ENCODE measurements at places on chromosomes 12 and 14. TPM values are rescaled to one million over a fixed set of nuclear protein-coding genes. Genes with fewer than 3 reads are reported as not detected.

Gene KRT72
- not detected for polyA plus RNA-seq

Gene VDR
- polyA plus RNA-seq, result 1.1 TPM

Gene CLEC4C
- polyA plus RNA-seq, result 0.12 TPM

Gene TTLL5
- polyA plus RNA-seq, result 11.0 TPM

Gene TSHR
- polyA plus RNA-seq, result not detected

Gene SPIC
- polyA plus RNA-seq, result not detected

Gene LRP1-AS
- not detected for polyA plus RNA-seq

Gene RNU4-1
- polyA plus RNA-seq, result not detected

Gene RND1
- 1.2 TPM for polyA plus RNA-seq

Gene BCL7A
- polyA plus RNA-seq, result 5.0 TPM

Gene RPS6KL1
- polyA plus RNA-seq, result 1.7 TPM

- H3K27ac ChIP-seq, result no peak overlapping the region
- H3K4me1 ChIP-seq, result peaks cover 5% of the 10 kb centered on the region
- no peaks in the 10 kb centered on the region for H3K27me3 ChIP-seq
- H3K4me3 ChIP-seq, result no peak overlapping the region
- peak; percentile 34 for DNase-seq
Measured at GRCh38 chr12:54262403-54262925, 17.5 kb downstream of the CBX5 start.

- no peaks in the 10 kb centered on the region for H3K27me3 ChIP-seq
- H3K4me1 ChIP-seq, result no peaks in the 10 kb centered on the region
- H3K36me3 ChIP-seq, result no peaks in the 10 kb centered on the region
- no peak overlapping the region for H3K27ac ChIP-seq
- peak overlapping the region; percentile 29 for H3K4me3 ChIP-seq
Measured at GRCh38 chr12:128365651-128366231, 98.8 kb downstream of the TMEM132C start.

DNA sequence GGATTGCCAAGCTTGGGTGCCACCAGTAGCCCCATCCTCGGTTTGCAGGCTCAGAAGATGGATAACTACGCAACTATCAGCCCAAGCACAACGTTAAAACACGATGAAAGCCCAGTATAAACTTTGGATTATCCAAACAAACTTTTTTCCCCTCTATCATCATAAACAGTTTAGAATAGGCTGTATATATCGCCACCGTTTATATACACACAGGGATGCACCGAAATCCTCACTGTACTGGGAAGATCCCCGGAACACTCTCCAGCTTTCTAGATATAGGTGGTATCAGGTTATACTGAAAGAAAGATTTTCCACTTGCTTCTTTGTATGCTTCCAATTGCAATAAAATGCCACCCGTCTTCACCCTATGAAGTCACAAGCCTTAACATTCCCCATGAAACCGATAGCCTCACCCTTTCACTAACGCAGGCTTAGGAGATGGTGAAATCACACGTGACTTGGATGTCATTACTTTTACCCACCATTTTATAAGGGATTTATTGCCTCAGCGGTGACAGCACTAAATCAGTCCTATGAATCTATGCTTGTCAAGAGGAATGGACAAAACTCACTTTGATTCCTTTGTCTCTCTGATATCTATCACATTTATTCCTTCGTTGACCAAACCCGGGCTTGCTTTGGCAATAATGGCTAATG is 207.6 kb upstream of the FOXN3 start:
- DNase-seq, result no peak
- H3K4me3 ChIP-seq, result no peak overlapping the region
- no peaks in the 10 kb centered on the region for H3K27me3 ChIP-seq

GRCh38 chr12:122870867-122871664 is 24.9 kb downstream of the VPS37B start:
- no peaks in the 10 kb centered on the region for H3K36me3 ChIP-seq
- no peak overlapping the region for H3K27ac ChIP-seq
- peaks cover 11% of the 10 kb centered on the region for H3K4me1 ChIP-seq

GRCh38 chr12:23222801-23223200 is 597.8 kb downstream of the ETNK1 start:
- H3K36me3 ChIP-seq, result no peaks in the 10 kb centered on the region
- no peak overlapping the region for H3K27ac ChIP-seq
- peaks cover 3% of the 10 kb centered on the region for H3K4me1 ChIP-seq
- H3K27me3 ChIP-seq, result no peaks in the 10 kb centered on the region
- no peak for DNase-seq

DNA sequence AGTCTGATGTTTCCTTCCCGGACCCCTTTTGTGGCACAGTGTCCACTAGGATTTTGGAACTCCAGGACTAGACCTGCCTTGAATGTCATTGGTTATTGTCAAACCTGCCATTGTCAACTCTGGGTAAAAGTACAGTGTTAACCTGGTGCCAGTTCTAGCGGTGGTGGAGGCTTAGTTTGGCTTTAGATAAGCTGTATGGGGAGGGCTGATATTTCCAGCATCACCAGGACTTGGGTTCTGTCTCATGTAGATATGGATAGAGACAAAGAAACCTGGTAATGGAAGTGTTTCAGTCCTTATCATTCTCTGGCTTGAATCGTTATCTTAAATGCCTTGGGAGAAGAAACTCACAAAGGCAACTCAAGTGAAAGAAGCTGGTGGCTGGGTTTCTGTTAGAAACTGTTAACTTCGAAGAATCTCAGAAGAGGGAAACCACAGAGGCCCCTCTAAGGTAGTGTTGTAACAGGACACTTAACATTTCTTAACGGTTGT is 10.6 kb downstream of the CHST11 start:
- H3K27ac ChIP-seq, result no peak overlapping the region
- H3K4me1 ChIP-seq, result no peaks in the 10 kb centered on the region
- no peak overlapping the region for H3K4me3 ChIP-seq
- H3K27me3 ChIP-seq, result no peaks in the 10 kb centered on the region
- no peaks in the 10 kb centered on the region for H3K36me3 ChIP-seq

DNA sequence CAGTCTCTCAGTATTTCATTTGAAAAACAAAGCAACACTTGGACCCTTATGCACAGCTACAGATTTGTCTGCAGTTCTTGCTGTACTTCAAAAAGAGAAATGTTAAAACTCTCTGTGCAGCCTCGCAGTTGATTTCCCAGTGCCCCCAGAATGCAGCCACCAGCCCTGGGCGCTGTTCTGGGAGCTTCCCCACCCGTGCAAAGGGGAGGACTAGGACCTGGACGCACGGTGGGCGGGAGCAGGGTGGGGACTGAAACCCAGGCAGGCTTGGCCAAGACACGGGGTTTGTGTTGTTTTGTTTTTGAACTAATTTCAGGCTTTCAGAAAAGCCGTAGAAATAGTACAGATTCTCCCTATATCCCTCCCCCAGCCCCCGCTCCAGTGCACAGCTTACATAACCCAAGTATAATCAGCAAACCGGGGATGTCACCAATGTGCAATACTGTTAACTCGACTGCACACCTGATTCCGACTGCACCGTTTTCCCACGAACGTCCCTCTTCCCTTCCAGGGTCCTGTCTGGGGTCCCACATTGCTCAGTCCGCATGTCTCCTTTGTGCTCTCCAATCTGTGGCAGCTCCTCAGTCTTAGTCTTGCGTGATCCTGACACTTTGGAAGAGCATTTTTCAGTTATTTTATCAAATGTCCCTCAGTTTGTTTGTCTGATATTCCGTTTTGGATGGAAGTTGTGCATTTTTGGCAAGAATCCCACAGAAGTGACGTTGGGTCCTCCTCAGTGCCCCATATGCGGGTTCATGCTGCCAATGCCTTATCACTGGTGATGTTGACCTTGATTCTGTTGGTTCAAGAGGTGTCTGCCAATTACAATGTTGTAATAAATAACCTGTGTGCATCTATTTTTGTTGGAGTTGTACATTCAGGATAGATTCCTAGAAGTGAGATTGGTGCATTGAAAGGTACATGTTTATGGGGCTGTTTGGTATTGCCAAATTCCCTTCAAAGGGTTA is 95.9 kb downstream of the SETD3 start:
- no peaks in the 10 kb centered on the region for H3K4me1 ChIP-seq
- H3K4me3 ChIP-seq, result no peak overlapping the region
- no peak for DNase-seq
- H3K36me3 ChIP-seq, result no peaks in the 10 kb centered on the region

DNA sequence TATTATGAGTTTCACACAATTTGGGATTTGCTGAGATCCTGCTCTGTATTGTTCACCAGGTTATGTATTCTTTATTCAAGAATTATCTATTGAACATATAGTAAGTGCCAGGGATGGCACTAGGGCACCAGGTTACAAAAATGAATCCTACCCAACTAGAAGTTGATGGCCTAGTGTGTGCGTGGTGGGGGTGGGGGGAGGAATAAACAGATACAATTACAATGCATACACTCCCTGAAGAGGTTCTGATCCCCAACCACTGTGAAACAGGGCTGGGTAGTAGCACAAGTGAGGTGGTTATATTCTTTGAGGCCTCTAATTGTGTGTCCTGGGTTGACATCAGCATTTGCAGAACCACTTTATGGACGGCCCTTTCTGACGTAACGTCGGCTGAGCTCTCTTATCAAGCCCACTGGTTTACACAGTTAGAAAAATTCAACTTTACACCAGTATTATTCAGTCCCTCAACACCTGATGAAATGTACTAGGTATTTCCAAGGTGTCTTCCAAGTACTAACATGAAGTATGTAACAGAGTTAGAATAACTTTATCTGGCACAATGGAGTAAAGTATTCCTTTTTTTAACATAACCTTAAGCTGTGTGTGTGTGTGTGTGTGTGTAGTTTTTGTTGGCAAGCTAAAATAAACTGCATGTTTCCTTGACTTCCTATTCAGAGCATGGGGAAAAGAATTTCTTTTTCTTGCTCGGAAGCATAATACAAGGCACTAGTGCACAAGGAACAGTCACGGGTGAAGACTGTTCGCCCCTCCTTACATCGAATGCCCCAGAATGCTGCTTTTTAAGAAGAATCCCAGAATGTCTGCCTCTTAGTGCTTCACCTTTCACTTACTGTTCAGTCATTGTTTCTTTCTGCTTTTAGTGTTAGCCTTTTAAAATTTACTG is 8.1 kb upstream of the GLRX5 start:
- no peak overlapping the region for H3K4me3 ChIP-seq
- peak overlapping the region; percentile 62 for H3K27ac ChIP-seq
- DNase-seq, result no peak
- H3K36me3 ChIP-seq, result no peaks in the 10 kb centered on the region
- peaks cover 21% of the 10 kb centered on the region for H3K4me1 ChIP-seq

DNA sequence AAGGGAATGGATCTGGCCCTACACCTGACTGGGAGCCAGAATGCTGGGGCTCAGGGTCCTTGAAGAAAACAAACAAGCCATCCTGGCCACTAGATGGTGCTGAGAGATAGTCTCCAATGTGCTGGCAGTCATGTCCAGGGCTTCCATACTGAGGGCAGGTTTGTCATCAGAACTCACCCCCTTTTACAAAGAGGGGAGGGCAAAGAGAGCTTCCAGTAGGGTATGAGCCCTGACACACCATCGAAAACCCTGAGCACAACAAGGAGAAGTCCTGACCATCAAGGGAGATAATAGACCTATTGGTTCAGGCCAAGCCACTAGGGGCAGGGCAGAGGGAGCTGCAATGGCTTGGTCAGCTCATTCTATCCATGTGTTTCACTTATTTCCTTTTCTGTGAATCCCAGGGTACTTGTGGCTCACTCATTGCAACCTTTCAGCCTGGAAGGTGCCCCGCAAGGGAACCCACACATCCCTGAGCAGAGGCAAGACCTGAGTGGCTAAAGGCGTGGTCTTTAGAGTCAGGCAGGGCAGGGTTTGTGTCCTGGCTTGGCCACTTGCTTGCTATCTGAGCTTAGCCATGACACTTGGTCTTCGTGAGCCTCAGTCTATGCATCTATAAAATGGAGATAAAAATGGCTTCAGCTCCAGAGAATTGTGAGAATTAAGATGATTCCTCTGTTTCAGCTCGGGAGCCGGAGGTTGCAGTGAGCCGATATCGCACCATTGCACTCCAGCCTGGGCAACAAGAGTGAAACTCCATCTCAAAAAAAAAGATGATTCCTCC is 6.2 kb upstream of the PLEKHH1 start:
- H3K36me3 ChIP-seq, result no peaks in the 10 kb centered on the region
- no peak for DNase-seq
- no peaks in the 10 kb centered on the region for H3K4me1 ChIP-seq
- H3K4me3 ChIP-seq, result no peak overlapping the region

GRCh38 chr14:104049576-104050240 is 35.8 kb upstream of the ASPG start:
- H3K4me3 ChIP-seq, result no peak overlapping the region
- DNase-seq, result no peak
- H3K27ac ChIP-seq, result no peak overlapping the region
- H3K36me3 ChIP-seq, result no peaks in the 10 kb centered on the region
- no peaks in the 10 kb centered on the region for H3K4me1 ChIP-seq

- H3K4me3 ChIP-seq, result no peak overlapping the region
- H3K27ac ChIP-seq, result no peak overlapping the region
- DNase-seq, result no peak
Measured at GRCh38 chr12:52246720-52247621, 13.9 kb downstream of the KRT7 start.

DNA sequence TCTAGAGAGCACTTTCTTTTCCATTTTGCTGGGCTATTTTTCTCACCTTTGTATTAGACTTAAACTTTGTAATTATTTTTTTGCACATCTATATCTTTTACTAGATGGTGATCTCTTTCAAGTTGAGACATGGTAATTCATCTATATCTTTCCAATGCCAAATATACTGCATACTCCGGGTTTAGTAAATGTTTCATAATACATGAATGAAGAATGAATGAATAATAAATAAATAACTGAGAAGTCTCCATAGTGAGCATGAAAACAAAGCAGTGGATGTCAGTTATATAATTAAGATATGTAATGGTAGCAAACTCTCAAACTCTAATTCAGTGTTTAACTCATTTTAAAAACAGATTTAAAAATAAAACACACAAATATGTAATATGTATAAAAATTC is 342.5 kb upstream of the KITLG start:
- DNase-seq, result no peak
- no peak overlapping the region for H3K27ac ChIP-seq

- no peaks in the 10 kb centered on the region for H3K36me3 ChIP-seq
- DNase-seq, result no peak
- H3K4me3 ChIP-seq, result no peak overlapping the region
- H3K27ac ChIP-seq, result no peak overlapping the region
- H3K4me1 ChIP-seq, result no peaks in the 10 kb centered on the region
Measured at GRCh38 chr14:91879196-91879595, 11.9 kb upstream of the TC2N start.

DNA sequence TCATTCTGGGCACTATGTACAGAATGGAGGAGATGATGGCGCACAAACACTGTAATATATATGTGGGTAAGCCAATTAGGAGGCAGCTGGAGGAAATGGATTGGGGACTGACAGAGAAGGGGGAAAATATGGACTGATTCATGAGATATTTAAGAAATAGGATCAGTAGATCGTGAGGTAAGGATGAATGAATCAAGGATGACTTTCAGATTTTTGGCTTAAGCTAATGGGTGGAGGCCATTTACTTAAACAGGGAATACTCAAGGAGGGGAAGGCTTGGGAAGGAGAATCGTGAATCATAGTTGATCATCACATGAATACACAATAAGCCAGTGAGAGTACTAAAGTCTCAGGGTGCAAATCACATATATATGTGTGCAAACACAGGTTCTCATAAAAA is 11.2 kb upstream of the GNPNAT1 start:
- no peaks in the 10 kb centered on the region for H3K27me3 ChIP-seq
- no peak overlapping the region for H3K4me3 ChIP-seq
- DNase-seq, result no peak
- H3K36me3 ChIP-seq, result no peaks in the 10 kb centered on the region

All from ovary (tissue), 10 donors.